ENCODE measurements at places on chromosomes 7 and 10.

DNA sequence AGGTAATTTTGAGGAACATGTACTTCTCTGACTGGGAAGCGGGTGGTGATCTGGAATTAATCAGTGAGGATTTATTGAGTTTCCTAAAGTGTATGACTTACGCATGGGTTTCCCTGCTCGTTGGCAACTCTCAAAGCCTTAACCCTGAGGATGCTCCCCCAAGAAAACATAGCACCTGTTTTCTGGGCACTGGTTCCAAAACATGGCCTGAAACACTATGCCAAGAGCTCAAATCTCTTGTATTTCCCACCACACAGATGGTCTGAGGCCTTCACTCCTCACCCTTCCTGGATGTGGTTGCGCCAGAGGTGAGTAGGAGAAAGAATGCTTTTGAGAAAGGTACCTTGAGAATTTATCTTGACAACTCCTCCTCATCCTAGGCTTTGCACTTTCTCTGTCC, 250.4 kb downstream of the FZD1 start:
- no peak for DNase-seq

DNA sequence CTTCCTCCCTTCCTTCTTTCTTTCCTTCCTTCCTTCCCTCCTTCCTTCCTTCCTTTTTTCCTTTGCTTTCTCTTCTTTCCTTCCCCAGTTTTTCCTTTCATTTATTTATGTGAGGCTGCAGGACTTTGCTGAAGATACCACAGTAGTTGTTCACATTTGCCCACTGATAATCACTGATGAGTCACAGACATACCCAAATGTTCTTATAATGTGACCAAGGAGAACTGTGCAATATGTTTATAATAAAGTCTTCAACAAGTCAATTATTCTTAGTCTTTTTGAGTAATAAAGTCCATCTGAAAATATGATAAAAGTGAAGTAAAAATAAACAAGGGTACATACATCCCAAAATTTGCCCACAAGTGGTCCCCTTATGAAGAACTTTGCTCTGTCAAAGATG, 159.7 kb downstream of the GNAI1 start:
- peak; percentile 34 for DNase-seq

- no peak for DNase-seq
These were observed 130.9 kb downstream of the PHF14 start for GRCh38 chr7:11104578-11104977.

DNA sequence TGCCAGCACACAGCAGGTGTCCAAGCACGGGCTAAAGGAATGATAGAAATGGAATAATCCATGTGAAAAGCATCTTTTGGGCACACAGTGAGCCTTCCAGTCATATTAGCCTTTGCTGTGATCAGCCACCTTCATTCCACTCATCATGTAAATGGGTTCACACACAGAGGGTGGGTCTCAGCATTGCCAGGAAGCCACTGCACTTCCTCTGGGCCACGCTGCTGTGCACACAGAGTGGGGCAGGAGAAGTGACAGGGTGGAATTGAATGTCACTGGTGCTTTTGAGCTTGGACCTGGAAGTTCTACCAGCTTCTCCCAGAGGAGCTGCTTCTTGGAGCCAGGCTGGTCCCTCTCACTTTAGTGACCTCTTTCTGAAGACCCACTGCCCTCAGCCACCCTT, 203.5 kb downstream of the USP6NL start:
- DNase-seq: no peak

DNA sequence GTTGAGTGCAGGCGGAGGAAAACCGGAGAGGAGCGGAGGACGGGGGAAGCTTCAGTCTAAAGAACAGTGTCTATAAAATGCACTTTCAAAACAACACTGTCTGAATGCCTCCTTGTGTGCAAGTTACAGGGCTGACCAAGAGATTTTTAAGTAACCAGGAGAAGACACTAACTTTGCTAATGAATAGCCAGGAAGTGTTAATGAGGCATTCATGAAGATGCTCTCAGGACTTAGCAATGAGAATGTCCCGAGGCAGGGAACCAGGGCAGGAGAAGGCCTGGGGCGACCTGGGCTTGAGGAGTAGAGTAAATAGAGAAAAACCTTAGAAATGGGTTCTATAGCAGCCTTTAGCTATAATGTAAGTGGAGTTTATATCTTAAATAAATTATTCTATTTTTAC, 312.1 kb downstream of the SKIDA1 start:
- DNase-seq: no peak

GRCh38 chr7:45993621-45994020, 72.5 kb upstream of the IGFBP3 start:
- no peak for DNase-seq

- DNase-seq: no peak
These were observed 11.8 kb upstream of the RRP12 start for GRCh38 chr10:97412891-97413304.

DNA sequence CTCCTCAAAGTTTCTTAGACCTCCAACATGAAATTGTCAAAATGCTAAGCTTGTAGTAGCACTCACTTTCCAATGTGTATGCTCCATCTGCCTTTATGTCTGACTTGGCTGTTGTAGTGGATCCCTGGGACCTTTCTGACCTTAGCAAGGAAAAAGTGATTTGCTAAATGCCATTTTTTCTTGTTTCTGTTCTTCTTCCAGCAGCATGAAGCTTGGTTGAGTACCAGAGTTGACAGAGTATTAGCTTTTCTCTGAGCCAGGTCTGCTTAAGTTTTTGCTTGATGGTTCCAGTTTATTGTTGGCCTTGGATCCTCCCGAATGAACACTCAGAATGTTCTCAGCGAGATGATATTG, 168.7 kb downstream of the SND1 start:
- no peak for DNase-seq

- DNase-seq: no peak
These were observed 8.3 kb upstream of the ARHGAP12 start for GRCh38 chr10:31936933-31937332.

- DNase-seq: no peak
These were observed 655.0 kb upstream of the ADARB2 start for GRCh38 chr10:2392145-2392812.

GRCh38 chr10:44292390-44293002, 92.4 kb downstream of the CXCL12 start:
- no peak for DNase-seq

DNA sequence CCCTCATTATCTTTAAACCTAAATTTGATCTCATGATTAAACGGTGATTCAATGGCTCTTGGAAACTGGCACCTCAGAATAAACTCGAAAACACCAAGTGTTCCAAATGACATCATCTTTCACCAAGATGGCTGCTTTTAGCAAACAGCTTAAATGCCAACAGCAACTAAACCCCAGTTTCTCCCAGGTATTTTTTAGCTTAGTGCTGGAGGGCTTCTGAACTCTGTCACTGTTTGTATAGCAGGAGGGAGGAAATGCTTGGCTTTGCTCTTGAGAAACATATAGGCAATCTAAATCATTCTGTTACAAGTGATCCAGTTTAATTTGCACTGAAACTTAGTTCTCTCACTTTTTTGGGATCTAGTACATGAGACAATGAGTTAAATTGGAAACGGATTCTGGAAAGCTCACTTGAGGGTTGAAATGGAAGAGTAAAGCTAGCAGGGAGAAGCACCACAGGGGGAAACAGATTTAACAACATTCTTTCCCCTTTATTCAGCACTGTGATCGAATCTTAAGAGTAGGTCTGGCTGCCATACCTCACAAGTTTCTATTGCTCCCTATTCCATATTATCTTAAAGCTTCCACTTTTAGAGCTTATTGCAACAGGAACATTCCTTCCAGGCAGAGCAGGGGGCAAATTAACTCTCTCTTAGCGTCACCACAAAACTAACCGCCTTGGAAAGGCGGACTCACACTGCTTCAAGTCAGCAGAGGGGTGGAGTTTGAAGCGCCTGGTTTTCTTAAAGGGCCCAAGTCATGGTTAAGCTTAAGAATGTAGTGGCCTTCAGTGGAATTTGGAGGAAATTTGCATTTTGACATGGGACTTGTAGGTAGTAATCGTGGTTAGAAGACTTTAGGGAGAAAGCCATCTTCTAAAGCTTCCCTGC, 1.8 kb upstream of the CCDC6 start:
- peak; percentile 96 for DNase-seq

- peak; percentile 35 for DNase-seq
These were observed 147.6 kb downstream of the GPR85 start for GRCh38 chr7:112938863-112939573.

- DNase-seq: no peak
These were observed 517.8 kb downstream of the GRID1 start for GRCh38 chr10:85848756-85849155.

GRCh38 chr10:24331457-24331856, 122.5 kb downstream of the KIAA1217 start:
- peak; percentile 58 for DNase-seq

DNA sequence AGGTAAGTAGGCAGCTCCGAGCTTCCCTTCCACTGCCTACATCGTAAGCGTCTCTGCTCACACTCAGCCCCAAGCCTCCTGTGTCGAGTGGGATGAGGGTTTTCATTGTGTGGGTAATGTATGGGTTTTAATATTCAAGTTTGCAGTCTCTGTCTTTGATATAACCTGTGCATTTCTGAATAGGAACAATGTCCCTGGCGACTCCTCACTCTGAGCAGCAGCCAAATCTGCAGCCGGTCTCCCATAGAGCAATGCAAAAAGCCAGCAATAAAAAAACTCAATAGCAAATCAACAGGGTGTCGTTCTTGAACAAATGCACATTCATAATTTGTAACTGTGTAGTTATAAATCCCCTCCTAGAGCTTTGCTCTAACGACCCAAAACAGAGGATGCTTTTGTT, 33.4 kb downstream of the PPP1R17 start:
- no peak for DNase-seq

- DNase-seq: no peak
These were observed 35.1 kb upstream of the PAX2 start for GRCh38 chr10:100710151-100710871.

DNA sequence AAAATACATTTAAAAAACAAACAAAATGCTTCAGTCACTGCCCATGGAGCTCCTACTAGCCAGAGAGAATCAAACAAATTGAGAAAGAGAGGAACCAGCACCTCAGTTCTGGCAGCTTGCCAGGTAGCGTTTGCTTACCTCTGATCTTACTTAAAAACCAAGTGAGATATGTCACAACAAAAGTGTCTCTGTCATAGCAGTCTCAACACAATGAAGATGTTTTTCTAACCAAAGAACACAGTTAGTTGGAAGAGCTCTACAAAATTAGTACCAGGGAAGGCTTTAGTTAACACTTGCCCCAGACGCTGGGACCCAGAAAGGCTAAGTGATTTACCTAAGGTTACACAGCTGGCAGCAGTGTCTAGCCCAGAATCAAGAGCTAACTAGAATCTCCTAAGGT, 3.4 kb downstream of the DOCK4 start:
- DNase-seq: no peak

GRCh38 chr7:110307776-110308175, 783.2 kb upstream of the LRRN3 start:
- DNase-seq: no peak

- DNase-seq: peak; percentile 46
These were observed 634 bp upstream of the HOXA7 start for GRCh38 chr7:27156916-27157701.

Data from astrocyte of the spinal cord (primary cell).